ENCODE measurements at places on chromosomes 7 and 10.
A peak's percentile ranks its signal among the peaks of the same experiment; 100 is the strongest.

DNA sequence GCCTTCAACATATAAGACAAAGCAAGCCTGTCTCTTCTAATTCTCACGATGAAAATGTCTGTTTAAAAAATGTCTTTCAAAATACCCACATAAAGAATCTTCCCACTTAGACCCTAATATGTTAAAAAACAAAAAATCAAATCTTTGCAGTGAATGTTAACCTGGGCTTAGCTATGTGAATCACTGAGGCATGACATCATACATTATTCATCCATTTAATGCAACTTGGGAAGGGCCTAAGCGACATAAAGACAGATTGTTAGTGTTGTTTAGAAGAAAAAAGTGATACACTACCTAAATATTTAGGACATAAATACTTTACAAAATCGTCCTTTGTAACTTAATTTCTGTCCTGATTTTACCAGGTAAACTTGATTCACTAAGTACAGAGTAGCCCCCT is 648.5 kb upstream of the NRP1 start:
- no peak for DNase-seq

DNA sequence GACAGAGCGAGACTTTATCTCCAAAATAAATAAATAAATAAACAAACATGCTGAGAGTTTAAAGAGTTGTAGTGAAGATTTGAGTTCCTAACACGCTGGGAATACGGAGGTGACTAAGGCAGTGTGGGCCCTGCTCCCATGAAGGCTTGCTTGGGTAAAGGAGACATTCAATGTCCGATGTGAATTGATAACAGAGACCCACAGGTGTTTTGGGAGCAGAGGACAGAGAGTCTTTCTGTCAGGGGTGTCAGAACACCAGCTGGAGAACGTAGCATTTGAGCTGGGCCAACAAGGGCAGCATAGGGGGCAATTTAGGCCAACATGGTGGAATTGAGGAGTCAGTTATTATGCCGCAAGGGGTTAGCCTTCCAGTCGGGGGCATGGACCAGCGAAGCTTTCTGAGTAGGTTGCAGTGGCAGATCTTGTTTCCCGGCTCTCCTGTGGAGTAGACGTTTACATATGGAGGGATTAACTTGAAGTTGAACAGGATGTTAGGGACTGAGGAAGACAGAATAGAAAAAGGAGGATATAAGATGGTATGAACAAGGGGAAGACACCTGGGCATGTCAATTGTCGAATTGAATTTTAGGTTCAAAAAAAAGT is 5.6 kb downstream of the PROSER2 start:
- no peak for DNase-seq

- no peak for DNase-seq
These were observed 334.3 kb downstream of the CACNA2D1 start for GRCh38 chr7:82109288-82109687.

DNA sequence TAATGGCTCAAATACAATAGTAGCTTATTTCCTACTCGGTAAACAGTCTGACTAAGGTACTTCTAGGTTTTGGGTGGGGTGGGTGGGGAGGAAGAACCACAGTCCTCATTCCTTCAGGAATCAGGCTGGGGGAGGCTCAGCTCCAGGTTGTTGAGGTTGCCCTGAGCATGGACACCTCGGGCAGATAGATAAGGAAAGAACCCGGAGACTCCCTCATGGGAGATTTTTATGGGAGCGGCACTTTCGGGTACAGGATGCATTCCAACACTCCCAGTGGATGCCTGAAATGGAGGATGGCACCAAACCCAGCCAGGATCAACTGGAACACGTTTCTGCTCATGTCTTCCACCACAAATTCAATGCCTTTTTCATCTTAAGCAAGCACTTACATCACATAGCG is 5.5 kb upstream of the GSDME start:
- DNase-seq = no peak

DNA sequence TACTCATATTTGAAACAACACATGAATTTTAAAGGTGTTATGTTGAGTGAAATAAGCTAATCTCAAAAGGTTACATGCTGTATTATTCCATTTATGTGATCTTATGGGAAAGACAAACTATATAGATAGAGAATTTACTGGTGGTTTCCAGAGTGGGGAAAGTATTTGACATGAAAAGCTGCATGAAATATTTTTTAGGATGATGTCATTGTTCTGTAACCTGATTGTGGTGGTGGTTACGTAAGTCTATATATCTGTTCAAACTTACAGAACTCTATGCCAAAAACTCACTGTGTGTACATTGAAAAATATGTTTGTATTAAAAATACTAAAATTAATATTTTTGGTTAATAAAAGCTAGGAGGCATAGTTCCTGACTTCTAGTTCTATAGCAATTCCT is 453.0 kb downstream of the SORCS3 start:
- no peak for DNase-seq

DNA sequence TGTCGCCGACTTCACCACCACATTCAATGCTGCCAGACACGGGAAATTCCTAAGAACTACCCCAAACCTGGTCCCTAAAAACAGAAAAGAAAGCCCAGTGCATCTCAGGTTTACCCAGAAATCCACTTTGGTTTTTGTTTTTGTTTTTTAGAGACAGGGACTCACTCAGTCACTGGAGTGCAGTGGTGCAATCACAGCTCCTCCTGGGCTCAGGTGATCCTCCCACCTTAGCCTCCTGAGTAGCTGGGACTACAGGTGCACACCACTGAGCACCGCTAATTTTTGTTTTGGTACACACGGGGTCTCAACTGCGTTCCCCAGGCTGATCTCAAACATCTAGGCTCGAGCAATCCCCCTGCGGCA is 22.8 kb downstream of the MAD1L1 start:
- DNase-seq = no peak

GRCh38 chr10:99775850-99776249 is 6.6 kb upstream of the ABCC2 start:
- peak; percentile 51 for DNase-seq

GRCh38 chr7:71766016-71766415 is 634.1 kb downstream of the GALNT17 start:
- DNase-seq = no peak

DNA sequence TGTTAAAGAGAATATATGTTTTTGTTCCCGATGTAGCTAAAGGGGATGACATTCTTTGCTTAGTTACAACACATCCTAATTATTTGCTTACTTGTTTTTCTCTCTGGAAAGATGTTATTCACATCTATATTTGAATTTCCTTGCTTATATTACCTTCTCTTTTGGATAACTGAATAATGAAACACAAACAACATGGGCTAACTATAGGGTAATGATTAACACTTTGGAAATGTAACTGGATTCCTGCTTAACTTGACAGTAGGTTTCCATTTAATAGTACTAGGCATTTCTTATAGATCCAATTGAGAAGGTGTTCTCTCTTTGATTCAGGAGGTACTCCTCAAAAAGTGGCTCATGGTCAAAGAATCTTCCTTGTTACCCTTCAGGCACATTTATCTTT is 141.1 kb downstream of the CCSER2 start:
- no peak for DNase-seq

DNA sequence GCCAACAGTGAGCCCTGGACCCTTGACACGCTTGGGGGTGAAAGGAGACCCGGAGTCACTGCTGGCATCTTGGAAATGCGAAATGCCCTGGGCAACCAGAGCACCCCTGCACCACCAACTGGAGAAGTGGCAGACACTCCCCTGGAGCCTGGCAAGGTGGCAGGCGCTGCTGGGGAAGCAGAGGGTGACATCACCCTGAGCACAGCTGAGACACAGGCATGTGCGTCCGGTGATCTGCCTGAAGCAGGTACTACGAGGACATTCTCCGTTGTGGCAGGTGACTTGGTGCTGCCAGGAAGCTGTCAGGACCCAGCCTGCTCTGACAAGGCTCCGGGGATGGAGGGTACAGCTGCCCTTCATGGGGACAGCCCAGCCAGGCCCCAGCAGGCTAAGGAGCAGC is 98.5 kb downstream of the TACC2 start:
- DNase-seq = no peak

- DNase-seq = no peak
These were observed 100.9 kb downstream of the FAS start for GRCh38 chr10:89091496-89091895.
